ENCODE measurements at places on chromosomes 16 and 17. TPM values are rescaled to one million over a fixed set of nuclear protein-coding genes. Genes with fewer than 3 reads are reported as not detected.

Gene RNF222
- not detected for total RNA-seq

Gene PRAC1
- not detected for total RNA-seq

Gene CORO6
- total RNA-seq, result 1.3 TPM

Gene NMRAL1
- 86.6 TPM for total RNA-seq

Gene STH
- not detected for total RNA-seq

Gene MYH8
- total RNA-seq, result not detected

Gene CLEC19A
- not detected for total RNA-seq

Gene KRTAP2-2
- total RNA-seq, result not detected

Gene KRT17
- total RNA-seq, result 3.8 TPM
